Cardiac muscle cell (in vitro differentiated cells and primary cell): ENCODE measurements at places on chromosomes 2 and 18. TPM values are rescaled to one million over a fixed set of nuclear protein-coding genes. Genes with fewer than 3 reads are reported as not detected.

Gene ZSWIM2
- total RNA-seq: not detected in 2 replicates

Gene GPBAR1
- total RNA-seq: 2.4 and 4.4 TPM in 2 replicates

Gene ZNF396
- 2.8 TPM in 2 replicates for total RNA-seq

Gene PAX3
- total RNA-seq: 7.7 and 19.3 TPM in 2 replicates

GRCh38 chr2:219437141-219437540 lies 2.5 kb downstream of the SPEG start:
- no peaks in the 10 kb centered on the region for H3K27me3 ChIP-seq
- H3K27ac ChIP-seq: peak overlapping the region; percentile 77
- no peak overlapping the region for H3K4me3 ChIP-seq
- H3K36me3 ChIP-seq: no peaks in the 10 kb centered on the region
- H3K4me1 ChIP-seq: peaks cover 62% of the 10 kb centered on the region

GRCh38 chr2:23404426-23404825 lies 19.4 kb downstream of the KLHL29 start:
- peak overlapping the region; percentile 47 for H3K27ac ChIP-seq
- no peaks in the 10 kb centered on the region for H3K36me3 ChIP-seq
- DNase-seq: peak; percentile 57
- peaks cover 21% of the 10 kb centered on the region for H3K4me1 ChIP-seq
- H3K27me3 ChIP-seq: no peaks in the 10 kb centered on the region

DNA sequence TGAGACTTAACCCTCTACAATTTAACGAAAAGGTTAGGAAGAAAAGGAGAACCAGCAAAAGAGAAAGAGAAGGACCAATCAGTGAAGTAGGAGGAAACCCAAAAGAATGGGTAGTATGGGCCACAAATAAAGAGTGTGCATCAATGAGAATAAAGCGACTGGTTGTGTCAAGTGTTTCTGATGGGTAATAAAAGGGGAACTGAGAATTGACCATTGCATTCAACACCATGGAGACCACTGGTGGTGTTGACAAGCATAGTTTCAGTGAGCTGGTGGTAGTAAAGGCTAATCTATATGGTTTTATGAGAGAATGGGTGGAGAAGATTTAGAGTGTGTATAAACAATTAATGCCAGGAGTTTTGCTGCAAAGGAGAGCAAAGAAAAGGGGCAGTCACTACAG lies 75.4 kb downstream of the CSRNP3 start:
- no peaks in the 10 kb centered on the region for H3K27me3 ChIP-seq
- DNase-seq: no peak
- H3K27ac ChIP-seq: no peak overlapping the region
- no peaks in the 10 kb centered on the region for H3K36me3 ChIP-seq
- H3K4me1 ChIP-seq: no peaks in the 10 kb centered on the region

- no peak for DNase-seq
- H3K4me1 ChIP-seq: no peaks in the 10 kb centered on the region
- no peak overlapping the region for H3K27ac ChIP-seq
- H3K4me3 ChIP-seq: no peak overlapping the region
These were observed 65.0 kb downstream of the CYP1B1 start for GRCh38 chr2:38010995-38011394.

DNA sequence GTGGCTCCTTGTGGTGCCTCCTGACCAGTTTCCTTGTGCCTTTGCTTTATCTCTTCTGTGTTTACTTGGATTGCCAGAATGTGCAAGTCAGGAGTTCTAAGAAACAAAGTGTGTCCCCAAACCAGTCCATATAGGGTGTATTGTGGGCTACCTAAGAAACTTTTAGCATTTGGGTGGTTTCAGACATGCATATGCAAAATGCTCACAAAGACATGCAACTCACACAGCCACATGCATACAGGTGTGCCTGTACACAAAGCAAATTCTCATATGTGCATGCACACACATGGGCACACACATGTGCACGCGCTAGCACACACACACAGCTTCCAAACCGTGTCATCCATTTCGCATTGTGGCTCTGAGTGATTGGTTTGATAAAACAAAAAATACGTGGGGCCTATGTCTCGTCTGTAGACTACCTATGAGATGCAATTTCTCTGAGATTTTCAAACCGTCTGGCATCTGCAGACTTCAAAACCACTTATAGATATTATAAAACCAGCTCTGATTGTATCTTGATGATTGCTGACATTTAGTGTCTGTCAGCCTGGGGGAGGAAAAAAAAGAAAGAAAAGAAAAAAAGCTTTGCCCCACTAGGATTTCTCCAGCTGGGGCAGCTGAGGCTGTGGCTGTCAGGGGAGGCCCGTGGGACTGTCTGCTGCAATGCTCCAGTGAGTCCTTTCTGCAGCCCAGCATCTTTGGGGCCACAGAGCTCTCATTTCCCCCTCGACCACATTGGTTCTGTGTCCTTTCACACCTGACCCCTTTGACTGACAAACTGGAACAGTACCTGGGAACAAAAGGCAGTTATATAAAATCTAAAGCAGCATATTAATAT lies 556.1 kb downstream of the CMPK2 start:
- H3K4me1 ChIP-seq: no peaks in the 10 kb centered on the region
- DNase-seq: no peak
- no peak overlapping the region for H3K4me3 ChIP-seq
- H3K27ac ChIP-seq: no peak overlapping the region

GRCh38 chr2:38828460-38828859 lies 47.3 kb downstream of the DHX57 start:
- no peak overlapping the region for H3K27ac ChIP-seq
- H3K36me3 ChIP-seq: peaks cover 38% of the 10 kb centered on the region
- H3K27me3 ChIP-seq: no peaks in the 10 kb centered on the region
- no peak overlapping the region for H3K4me3 ChIP-seq
